Stimulated activated CD8-positive, alpha-beta memory T cell treated with anti-CD3 and anti-CD28 coated beads, Interleukin-12 subunit alpha, Interleukin-12 subunit beta, amount 100 ng/mL, for 4 hours (primary cell): ENCODE measurements at places on chromosomes 2 and 18.

- DNase-seq = no peak
Measured at GRCh38 chr2:204437815-204438756, 107.2 kb upstream of the PARD3B start.

- DNase-seq = no peak
Measured at GRCh38 chr2:219184121-219184520, 6.0 kb downstream of the RETREG2 start.

DNA sequence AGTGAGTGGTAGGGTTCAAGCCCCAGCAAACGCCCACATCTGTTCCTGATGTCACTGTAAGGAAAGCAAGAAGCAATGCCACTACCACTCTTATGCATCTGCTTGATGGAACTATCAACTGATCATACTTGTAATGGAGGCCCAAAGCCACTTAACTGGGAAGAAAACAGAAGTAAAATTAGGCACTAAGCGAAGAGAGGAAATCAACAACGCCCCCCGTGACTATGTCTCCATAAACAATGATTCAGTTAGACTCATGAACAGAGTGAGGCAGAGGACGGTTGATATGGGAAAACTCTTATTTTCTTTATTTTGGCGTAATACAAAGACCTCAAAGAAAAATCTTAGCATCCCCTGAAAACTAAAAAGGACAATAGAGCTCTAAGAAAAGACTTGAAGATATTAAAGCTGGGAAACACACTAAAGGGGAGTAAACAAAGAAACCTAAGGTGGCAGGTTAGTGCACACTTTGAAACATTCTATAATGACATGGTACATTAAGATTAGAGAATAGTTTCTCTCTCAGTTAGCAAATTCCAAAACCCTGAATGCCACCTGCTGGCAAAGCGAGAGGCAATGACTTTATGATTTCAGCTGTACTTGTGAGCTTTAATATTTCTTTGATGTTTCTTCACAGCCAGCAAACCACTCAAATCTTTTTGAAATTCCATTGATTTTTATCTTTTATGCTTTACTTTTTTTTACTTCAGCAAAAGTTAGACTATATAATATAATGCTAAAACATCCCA lies 86.5 kb downstream of the LRP2 start:
- DNase-seq = no peak

DNA sequence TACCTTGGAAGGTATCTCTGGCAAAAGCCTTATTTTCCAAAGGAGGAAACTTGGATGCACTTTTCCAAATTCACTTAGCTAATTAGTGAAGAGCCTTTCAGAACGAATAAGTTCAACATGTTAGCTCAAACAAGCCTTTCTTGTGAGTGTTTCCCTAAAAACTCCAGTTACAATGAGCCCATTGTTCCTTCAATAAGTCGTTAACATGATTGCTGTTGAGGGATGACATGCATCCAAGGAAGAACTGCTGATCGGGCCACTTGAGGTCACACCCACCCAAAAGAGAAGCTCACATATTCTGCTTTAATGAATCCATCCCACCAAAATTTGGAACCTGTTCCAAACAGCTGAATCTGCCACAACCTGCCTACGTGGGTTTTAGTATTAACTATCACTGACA lies 48.1 kb upstream of the SLC35G4 start:
- no peak for DNase-seq

DNA sequence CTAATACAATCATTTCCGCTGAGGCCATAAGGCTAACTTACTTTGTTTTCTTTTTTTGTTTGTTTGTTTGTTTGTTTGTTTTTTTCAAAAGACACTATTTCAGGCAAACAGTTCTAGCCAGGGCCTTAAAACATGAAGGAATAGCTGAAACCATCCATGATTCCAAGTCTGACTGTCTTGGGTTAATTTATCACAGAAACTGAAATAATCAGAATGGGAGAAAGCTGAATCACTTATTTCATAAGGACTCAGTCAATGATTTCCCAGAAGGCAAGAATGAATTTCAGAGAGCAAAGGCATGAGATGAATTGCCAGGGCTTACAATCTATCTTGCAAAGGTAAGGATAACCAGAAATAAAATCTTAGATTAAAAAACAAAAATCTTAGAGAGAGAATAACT lies 1315.1 kb downstream of the SUCLG1 start:
- DNase-seq = no peak
